ENCODE measurements at places on chromosomes 11 and 22.

- no peak for DNase-seq
These were observed 385.5 kb upstream of the B3GAT1 start for GRCh38 chr11:134797411-134798089.

DNA sequence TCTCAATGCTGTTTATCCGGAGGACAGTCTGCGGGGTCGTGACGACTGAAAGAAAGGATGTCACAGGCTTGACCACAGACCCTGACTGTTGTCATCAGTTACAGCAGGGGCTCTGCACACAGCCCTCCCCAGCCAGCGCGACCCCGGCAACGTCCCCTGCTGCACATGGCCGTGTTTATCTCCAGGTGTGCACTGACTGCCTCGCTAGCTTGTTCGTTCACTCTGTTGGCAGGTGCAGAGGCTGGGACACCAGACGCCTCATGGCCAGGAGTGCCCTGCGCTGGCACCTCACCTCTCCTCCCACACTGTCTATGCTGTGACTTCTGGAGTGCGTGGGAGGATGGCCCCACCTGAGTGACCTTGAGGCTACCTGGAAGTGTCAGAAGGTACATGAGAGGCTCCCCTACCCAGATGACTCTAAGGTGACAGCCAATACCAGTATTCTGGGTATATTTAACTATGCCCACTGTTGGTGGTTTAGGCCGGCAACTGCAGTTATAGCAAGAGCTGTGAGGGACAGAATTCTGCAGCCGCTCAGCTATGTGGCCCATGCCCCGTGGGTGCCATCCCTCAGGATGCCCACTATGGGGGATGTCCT, 12.2 kb downstream of the MRPL21 start:
- no peak for DNase-seq

DNA sequence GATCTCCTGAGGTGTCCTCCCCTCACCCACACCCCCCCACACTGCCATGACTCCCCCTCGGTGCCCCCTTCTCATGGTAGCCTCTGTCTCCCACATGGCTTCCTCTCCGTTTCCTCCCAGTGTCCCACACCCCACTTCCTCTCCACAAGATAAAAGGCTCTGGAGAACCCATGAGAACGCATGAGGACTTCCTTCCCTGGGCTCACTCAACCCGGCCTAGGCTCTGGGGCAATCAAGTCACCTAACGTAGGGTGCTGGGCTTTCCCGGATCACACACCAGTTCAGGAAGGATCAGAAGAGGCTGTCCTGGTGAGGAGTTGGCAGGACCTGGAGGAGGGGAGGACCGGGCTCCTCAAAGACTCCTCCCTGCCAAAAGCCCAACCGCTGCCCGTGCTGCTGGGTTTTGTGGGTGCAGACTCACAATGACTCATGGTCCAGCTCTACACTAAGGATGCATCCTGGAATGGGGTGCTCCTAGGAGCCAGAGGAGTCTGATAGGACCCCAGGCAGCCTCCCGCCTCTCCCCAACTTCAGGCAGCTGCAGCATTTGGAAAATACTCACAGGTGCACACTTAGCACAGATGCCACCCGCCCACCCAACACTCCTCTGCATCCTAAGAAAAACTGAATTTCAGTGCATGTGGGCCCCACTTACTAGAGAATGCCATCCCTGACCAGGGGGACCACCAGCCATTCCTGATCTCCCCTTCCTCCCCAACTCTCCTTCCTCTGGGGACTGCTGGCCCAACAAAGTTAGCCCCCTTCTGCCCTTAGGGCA, 21.0 kb downstream of the SLC22A12 start:
- DNase-seq: no peak

DNA sequence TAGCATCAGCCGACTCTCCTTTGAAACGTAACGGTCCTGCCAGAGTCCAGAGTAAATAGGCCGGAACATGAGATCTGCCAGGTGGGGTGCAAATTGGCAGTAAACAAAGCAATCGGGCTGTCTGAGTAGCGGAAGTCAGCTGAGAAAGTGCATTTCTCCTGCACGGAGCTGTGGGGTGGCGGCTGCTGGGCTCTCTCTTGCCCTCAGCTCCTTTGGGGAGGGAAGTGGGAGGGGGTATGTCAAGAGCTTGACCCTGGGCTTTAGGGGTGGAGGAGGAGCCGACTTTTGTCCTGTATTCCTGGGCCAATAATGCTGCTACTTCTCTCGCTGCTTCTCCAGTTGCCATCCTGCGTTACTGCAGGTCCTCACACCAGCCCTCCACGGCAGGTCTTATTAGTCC, 11.6 kb downstream of the GRIK4 start:
- DNase-seq: no peak

DNA sequence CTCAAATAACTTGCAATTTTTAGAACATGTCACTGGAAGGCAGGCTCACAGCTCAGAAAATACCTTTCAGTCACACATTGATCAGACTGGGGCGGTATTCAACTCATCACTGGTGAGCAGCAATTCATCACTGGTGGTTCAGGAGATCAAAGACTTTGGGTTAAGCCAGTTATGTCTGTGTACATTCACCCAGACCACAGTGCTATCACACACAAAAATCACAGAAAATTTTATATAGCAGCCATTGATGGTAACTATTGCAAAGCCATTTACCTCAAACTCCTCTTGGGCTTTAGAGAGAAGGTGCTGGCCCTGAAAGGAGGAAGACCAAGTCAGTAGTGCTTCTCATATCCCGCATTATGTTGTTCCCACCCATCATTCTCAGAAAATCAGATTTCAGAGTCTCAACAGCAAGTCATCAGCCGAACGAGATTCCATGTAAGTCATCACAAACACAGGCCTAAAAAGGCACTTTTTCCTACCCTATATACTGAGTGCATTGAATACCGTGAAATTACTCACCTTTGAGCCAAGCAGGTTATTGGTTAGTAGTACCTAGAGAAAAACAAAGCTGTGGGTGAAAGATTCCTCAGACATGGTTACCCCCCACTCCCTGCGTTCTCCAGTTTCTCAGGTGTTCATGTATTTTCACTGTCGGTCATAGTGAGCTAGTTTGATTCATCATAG, 14.0 kb upstream of the WDR74 start:
- DNase-seq: no peak

GRCh38 chr11:72300268-72300667, 56.3 kb upstream of the PHOX2A start:
- no peak for DNase-seq
